ENCODE measurements at places on chromosomes 5 and 9.

GRCh38 chr5:143262393-143263174 is 140.9 kb downstream of the NR3C1 start:
- no peak for DNase-seq

DNA sequence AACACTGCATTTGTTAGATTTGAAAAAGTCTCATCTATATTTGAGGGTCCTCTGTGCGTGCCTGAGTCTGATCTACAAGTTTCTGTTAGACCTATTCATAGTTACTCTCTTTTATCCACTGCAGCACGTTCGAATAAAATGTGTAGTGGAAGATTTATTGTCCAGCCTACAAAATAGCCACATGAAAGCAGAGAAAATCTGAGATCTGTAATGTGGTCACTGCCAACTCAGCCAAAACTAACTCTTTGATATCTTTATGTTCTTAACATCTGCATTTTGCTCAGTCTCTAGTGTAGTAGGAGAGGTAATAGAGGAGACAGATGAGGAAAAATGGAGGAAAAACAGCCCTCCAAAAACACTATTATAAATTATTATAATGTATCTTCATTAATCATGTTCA is 354.0 kb downstream of the NPR3 start:
- no peak for DNase-seq

DNA sequence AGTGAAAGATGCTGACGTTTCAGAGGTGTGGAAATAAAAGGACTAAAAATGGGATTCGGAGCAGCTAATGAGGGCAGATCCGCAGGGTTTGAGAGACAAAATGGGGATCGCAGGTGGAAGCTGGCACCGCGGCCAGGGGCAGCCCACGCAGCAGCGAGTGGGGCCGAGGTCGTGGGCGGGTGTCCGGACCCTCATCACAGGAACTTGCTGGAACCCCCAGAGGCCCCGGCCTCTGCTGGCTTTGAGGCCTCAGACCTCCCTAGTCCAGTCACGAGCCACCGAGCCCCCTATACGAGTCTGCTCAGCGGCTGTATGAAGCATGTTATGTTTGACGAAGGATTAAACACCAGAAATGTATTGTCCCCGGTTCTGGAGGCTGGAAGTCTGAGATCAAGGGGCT is 45.8 kb upstream of the FCN1 start:
- no peak for DNase-seq

- DNase-seq: no peak
Measured at GRCh38 chr5:61130289-61130688, 32.0 kb downstream of the SMIM15 start.

DNA sequence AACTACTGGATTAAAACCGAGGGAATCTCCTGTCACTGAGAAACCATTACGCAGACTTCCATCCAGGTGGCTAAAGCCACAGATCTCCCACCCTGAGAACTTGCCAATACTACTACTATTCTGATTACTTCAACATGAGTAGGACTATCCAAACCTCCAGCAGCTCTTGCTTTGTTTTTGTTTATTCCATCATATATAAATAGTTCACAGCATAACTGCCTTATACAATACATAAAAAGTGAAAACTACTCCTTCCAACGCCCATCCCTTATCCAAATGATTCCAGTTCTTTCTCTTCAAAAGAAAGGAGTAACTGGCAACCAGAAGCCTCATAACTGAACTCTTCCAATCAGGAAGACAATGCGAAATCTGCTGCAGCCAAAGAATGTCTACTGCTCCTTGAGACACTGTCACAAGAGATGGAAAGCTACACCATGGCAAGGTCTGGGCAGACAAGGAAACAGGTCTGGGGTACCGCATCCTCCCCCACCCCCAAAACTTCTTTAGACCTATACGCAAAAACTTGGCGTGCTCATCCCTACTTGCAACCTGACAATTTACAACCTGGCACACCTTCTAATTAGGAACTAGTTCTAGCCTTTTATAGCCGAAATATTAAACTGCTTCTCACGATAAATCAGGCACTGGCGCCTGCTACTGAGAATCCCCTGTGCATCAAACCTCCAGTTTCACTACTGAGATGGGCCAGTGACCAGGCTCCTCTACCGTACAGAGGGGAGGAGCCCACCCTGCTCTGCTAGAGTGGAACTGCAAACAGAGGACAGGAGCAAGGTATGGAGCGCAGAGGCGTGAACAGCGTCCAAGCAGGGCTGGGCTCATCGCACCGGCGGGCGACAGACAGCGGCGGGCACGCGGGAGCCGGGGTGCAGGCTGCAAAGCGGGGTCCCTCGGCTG is 986 bp downstream of the PLPP1 start:
- peak; percentile 64 for DNase-seq

DNA sequence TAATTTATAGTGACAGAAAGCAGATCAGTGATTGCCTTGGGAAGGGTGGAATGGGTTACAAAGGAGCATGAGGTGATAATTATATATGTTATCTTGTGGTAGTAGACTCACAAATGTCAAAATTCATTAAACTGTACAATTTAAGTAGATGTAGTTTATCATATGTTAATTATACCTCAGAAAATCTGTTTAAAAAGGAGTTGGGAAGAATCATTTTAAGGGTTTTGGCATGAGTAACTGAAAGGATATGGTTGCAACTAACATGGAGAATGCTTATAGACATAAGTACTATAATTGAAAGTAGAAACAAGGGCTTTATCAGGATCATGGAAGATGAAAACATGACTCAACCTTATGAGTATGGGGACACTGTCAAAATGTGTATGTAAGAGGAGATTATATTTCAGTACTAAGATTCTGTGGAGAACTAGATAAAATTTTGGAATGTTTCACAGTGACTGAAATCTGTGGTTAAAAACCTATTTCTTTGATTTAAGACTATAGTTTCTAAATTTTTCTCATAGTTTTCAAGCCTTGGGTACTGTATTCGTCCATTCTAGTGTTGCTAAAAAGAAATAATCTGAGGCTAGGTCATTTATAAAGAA is 73.3 kb downstream of the FCHO2 start:
- no peak for DNase-seq

DNA sequence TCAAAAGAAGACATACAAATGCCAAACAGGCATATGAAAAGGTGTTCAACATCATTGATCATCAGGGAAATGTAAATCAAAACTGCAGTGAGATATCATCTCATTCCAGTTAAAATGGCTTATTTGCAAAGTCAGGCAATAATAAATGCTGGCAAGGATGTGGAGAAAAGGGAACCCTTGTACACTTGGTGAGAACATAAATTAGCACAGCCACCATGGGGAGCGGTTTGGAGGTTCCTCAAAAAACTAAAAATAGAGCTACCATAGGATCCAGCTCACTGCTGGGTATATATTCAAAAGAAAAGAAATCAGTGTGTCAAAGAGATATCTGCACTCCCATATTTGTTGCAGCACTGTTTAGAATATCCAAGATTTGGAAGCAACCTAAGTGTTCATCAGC is 50.3 kb downstream of the AP3S1 start:
- DNase-seq: no peak

- DNase-seq: peak; percentile 12
Measured at GRCh38 chr5:147407094-147407681, 102.7 kb downstream of the DPYSL3 start.

DNA sequence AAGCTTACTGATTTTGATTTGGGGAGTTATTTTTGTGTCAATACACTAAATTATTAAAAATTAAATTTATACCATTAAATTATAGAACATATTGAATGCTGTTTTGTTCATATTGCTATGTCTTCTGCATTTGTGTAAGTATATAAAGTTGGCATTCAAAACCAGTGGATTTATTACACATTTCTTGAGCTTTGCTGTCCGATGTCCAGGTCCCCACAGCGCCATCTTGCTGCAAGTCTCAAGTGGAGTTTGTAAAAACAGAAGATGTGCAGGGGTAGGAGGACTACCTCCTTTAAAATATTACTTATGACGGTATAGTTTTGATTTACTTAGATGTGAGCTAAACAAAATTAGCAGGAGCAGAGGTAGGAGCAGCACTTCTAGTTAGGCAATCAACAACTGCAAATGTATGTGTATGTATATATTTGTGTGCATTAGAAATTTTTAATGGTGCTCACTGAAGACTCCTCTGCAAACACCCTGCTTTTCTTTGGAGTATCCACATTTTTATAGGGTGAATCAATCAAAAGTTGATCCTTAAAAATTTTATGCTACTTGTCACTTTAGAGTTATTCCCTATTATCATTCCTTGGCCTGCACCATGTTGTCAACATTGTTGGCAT is 37.4 kb downstream of the CPEB4 start:
- DNase-seq: peak; percentile 9

DNA sequence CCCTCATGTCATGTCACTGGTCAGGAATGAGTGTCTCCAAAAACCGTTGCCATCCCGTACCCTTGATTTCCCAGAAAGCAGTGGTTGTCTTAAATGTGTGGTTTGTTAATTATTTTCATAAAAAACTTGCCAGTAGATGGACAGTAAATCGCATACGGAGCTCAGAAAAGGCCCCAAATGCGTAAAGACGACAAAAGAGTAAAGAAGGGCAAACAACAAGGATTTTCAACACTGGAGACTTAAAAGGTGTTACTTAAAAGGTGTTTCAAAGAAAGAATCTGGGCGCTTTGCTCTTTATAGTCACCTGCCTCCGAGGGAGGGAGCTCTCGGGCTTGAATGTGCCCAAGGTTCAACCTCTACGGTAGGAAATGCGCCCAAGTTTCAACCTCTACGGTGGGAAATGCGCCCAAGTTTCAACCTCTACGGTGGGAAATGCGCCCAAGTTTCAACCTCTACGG is 734 bp downstream of the KIF27 start:
- DNase-seq: no peak

- DNase-seq: no peak
Measured at GRCh38 chr9:20353524-20353923, 268.8 kb downstream of the MLLT3 start.

- DNase-seq: no peak
Measured at GRCh38 chr9:211557-211956, 3.1 kb upstream of the DOCK8 start.

DNA sequence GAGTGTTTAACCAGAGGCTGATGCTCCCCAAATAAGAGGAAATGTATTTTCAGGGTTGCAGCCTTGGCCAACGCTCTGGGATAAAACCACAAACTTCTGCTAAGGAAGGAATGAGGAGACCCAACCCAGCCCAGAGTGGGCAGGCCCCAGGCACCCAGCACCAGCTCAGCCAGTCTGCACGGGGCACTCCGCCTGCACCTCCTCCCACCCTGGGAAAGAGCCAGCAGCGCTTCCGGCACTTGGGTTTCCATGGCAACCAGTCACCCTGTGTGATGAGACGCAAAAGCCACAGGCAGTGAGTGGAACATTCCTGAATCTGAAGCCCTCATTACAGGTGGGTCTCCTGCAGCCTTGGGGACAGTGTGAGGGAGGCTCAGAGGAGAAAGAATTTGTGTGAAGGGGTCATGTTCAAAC is 85.2 kb upstream of the ZBTB43 start:
- DNase-seq: no peak

- DNase-seq: peak; percentile 9
Measured at GRCh38 chr5:9284781-9285307, 261.0 kb downstream of the SEMA5A start.

GRCh38 chr9:116075191-116075590 is 78.4 kb upstream of the PAPPA start:
- DNase-seq: peak; percentile 59

DNA sequence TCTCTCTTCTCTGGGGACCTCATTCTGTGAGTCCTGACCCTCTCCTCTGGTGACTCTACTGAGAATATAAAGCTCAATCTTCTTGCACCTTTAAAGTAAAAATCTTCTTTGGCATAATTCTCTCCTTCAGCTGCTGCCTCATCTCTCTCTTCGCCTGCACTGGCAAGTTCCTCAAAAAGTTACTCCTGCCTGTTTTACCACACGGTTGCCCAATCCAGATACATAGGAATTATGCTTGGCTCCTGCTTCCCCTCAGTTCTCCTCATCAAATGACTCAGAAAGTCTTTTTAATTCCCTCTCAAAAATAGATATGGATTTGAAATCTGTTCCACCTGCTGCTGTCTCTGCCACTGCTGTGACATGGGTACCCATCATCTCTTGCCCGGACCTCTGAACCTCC is 14.4 kb upstream of the HRCT1 start:
- DNase-seq: no peak

DNA sequence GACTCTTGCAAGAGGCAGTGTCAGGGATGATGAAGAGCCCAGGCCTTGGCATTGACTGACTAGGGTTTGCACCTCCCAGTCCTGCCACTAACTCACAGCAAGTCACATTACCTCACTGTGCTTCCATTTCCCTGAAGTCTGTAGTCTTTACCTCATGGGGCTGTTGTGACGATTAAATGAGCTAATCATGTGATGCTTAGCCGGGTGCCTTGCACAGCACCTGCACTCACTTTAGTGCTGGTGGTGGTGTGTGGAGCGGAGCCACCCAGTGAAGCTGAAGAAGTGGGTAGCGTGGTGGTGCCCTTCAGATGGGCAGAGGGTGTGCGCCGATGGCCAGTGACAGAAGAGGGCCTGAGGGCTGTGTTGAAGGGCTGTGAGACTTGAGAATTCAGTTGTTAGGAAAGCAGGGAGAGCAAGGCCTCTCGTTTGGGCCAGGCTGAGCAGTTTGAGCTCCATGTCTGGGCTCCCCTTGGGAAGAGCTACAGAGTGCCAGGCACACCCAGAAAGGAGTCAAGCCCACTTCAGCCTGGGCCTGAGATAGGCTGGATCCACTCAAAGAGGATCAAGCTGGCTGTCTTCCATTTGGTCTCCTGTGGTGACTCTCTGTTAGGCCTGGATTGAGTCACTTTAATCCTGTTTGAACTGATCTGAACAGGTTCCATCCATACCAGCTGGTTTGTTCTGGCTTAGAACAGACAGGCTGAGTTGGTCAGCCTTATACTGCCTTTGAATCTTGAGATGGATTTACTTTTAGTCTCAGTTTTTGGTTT is 42.5 kb downstream of the RALGPS1 start:
- peak; percentile 36 for DNase-seq

DNA sequence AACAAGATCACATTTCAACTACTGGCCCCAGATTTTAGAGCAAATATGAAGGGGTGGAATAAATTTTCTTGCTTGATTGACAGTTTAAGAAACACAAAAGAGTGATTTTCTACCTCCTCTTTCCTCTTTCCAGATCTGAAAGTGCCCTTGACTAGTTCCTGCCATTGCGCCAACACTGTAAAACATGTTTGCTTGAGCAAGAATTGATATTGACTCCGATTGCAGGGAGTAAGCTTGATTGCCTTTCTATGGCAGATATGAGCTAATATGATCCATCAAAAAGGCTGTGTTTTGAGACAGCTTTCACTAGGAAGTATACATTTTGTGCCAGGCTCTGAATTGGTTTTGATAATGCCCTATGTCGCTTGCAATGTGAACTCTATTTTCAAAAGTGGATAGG is 508.8 kb downstream of the SEMA5A start:
- no peak for DNase-seq

- DNase-seq: peak; percentile 67
Measured at GRCh38 chr5:149959406-149960236, 937 bp upstream of the SLC26A2 start.

- peak; percentile 12 for DNase-seq
Measured at GRCh38 chr5:175253597-175253996, 190.4 kb downstream of the DRD1 start.

DNA sequence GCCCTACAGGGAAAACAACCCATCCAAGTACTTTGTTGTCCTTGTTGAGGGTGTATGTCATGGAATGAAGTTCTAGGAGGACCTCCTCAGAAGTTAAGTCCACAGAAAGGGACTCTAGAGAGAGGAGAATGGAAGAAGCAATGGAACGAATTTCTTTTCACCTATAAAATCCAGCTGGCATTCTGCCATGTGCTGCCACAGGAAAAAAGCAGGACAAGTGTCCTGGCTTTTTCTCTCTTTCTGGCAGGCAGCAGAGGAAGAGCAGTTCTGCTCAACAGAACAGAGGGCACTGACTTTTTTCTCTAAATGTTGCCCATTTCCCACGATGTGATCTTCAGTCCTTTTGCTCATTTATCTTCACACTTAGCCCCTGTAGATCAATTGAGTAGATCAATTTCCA is 240.8 kb downstream of the MCTP1 start:
- DNase-seq: no peak
